ENCODE measurements at places on chromosomes 12 and 14.

DNA sequence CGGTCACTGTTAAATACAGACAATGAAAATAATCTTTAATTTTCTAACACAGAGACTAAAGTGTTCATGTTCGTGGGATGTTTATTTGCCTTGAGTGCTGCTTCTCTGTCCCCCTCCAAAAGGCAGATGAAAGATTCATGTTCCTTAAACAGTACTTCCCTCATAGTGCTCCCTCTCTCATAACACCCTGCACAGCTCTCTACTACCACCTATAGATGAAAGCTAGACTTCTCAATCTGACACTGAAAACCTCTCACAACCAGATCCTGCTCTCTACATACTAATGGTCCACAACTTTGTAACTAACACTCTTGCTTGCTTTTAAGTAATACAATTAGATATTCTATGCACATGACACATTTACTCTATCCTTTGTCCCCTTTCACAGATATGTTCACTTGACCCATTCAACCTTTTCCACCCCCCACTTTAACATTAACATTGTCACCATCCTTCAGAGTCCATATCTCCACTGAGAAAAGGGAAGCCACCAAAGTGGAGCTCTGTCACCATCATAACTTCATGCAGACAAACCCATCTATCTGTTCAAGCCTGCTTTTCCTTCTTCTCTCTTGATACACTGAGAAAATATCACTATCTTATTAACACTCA is 266.4 kb upstream of the USP15 start:
- peak; percentile 43 for DNase-seq

- no peak for DNase-seq
Measured at GRCh38 chr12:70560671-70561070, 76.6 kb downstream of the PTPRB start.

GRCh38 chr12:55636116-55636655 is 506 bp upstream of the OR10P1 start:
- no peak for DNase-seq

GRCh38 chr12:68159681-68160304 is at the start of gene IFNG:
Gene IFNG (minus strand): TSS chr12:68159740. CDS start chr12:68159615, 125 bp downstream.
- no peak for DNase-seq

DNA sequence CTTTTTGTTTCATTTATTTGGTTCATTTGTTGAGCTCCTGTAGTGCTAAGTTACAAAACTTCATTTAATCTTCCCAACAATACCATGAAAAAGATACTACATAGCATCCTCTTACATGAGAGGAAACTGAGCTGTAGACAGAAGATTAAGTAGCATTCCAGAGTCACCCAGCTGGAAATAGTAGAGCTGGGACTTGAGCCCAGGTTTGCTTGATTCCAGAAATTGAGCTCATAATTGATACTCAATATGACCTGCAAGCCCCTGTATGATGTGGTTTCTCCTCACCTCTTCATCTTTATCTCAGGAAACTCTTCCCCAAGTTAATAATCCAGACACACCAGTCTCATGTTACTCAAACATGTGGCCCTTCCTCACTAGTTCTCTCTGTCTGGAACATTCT is 87.0 kb upstream of the DAAM1 start:
- DNase-seq: no peak

- no peak for DNase-seq
Measured at GRCh38 chr14:77296155-77296554, 24.5 kb downstream of the POMT2 start.

DNA sequence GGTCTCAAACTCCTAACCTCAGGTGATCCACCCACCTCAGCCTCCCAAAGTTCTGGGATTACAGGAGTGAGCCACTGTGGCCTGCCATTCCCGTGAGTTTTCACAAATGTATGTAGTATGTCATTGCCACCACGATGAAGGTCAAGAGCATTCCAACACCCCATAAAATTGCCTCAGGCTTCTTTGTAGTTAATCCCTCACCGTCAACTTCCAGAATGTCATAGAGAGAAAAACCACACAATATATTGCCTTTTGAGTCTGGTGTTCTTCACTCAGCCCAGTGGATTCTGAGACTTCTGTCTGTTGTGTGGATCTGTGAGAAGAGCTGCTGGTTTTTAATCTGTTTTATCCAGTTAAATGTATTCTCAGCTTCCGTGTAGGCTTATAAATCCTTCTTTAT is 12.6 kb upstream of the CFAP251 start:
- DNase-seq: no peak

- no peak for DNase-seq
Measured at GRCh38 chr12:4221258-4221620, 52.3 kb upstream of the CCND2 start.

- no peak for DNase-seq
Measured at GRCh38 chr12:80701388-80701787, 6.0 kb upstream of the MYF6 start.

- DNase-seq: no peak
Measured at GRCh38 chr12:115749071-115749841, 528.2 kb downstream of the MED13L start.

GRCh38 chr14:71712478-71712877 is 219.8 kb upstream of the RGS6 start:
- no peak for DNase-seq

GRCh38 chr12:19925841-19926240 is 442.5 kb upstream of the PDE3A start:
- no peak for DNase-seq

- DNase-seq: no peak
Measured at GRCh38 chr12:24759155-24759554, 189.7 kb downstream of the BCAT1 start.

DNA sequence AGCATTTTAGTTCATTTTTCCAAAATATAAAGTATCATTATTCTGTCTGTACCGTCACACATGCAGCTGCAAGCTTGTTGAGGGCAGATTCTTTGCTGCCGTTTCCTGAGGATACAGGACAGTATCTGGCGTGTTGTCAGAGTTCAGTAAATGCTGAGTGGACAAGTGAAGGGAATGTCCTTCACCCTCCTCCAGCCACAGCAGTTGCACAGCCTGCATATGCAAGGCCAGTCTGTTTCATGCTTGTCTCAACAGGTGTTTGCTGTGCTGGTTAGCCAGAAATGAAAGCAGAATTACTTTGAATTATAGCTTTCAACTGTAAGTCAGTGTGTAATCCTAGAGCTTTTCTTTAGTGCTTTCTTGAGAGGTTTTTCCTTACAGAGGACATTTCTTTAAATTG is 36.5 kb downstream of the TDP1 start:
- DNase-seq: no peak

DNA sequence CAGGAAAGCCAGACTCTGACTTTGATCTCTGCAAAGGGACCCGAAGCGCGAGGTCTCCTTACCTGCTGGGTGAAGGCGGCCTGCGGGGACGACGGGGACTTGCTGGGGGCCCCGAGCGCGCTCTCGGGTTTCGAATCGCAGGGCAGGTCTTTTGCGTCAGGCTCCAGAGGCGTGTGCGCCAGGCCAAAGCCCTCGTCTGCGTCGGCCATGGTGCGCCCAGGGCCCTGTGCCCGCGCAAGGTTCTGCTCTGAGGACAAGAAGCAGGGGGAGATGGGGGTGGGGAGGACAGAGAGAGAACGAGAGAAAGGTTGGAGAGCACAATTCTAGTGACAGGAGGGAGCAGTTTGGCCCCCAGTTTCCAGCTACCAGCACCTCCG is 2.3 kb downstream of the TBX5 start:
- no peak for DNase-seq

DNA sequence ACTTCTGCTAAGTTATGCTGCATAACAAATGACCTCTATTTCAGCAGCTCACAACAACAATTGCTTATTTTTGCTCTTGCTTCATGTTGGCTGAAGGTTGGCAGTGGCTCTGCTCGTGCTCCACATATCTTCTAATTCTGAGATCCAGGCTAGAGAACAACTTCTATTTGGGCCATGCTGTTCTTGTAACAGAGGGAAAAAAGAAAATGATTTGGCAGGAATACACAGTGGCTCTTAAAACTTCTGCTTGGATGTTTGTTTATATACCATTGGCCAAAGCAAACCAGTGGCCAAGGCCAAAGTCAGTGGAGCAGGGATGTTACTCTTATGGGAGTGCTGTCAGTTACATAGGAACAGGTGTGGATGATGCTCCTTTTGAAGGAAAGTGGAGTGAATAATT is 32.1 kb downstream of the GPHN start:
- no peak for DNase-seq

GRCh38 chr12:88633312-88633711 is 53.0 kb upstream of the KITLG start:
- DNase-seq: no peak

GRCh38 chr12:27008081-27008480 is 6.1 kb downstream of the TM7SF3 start:
- DNase-seq: no peak

DNA sequence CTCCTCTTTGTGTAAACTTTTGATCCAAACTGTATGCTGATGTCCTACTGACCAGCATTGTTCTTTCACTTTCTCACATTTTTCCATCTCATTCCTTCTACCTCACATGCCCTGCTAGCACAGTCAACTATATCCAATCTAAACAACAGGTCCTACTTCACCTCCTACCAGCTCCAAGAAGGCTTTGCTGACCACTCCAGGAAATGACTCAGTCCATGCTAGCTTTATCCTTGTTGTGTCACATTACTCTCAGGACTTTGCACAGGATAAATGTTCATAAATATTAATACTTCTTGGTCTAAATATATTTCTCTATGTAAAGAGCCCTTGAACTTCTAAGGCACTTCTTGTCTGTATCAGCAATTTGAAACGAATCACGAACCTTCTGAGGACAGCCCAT is 64.9 kb upstream of the PCED1B start:
- no peak for DNase-seq

- no peak for DNase-seq
Measured at GRCh38 chr12:8052679-8053078, 13.5 kb downstream of the C3AR1 start.

DNA sequence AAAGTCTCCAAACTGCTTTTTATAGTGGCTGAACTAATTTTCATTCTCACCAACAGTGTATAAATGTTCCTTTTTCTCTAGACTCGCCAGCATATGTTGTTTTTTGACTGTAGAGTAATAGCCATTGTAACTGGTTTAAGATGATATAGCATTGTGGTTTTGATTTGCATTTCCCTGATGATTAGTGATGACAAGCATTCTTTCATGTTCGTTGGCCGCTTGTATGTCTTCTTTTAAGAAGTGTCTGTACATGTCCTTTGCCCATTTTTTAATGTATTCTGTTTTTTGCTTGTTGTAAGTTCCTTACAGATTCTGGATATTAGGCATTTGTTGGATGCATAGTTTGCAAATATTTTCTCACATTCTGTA is 404.9 kb downstream of the FLRT2 start:
- no peak for DNase-seq

DNA sequence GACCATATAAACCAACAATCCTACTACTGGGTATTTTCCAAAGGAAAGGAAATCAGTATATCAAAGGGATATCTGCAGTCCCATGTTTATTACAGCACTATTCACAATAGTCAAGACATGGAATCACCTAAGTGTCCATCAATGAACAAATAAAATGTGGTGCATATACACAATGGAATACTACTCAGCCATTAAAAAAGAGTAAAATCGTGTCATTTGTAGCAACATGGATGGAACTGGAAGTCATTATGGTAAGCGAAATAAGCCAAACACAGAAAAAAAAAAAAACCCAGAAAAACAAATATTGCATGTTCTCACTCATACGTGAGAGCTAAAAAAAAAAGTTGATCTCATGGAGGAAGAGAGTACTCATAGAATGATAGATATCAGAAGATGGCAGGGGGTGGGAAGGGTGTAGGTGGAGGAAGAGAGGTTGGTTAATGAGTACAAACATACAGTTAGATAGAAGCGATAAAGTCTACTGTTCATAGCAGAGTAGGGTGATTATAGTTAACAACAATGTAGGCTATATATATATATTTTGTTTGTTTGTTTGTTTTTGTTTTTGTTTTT is 49.3 kb downstream of the BCAT1 start:
- no peak for DNase-seq

DNA sequence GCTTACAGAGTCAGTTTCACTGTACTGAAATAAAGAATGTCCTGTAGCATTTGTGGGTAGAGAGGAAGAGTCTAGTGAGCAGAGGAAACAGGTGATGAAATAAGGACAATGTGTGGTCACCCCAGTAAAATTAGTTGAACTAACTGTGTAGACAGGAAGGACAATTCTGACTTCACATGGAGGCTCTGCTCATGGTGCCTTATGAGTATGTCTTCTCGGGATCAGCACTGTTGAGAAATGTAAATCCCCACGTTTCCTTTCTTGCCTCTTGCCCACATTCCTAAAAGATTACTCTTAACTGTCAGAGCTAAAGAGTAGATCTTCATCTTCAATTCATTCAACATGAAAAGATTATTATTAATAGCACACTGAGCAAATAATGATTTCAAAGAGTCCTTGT is 113.2 kb upstream of the FLRT2 start:
- no peak for DNase-seq

DNA sequence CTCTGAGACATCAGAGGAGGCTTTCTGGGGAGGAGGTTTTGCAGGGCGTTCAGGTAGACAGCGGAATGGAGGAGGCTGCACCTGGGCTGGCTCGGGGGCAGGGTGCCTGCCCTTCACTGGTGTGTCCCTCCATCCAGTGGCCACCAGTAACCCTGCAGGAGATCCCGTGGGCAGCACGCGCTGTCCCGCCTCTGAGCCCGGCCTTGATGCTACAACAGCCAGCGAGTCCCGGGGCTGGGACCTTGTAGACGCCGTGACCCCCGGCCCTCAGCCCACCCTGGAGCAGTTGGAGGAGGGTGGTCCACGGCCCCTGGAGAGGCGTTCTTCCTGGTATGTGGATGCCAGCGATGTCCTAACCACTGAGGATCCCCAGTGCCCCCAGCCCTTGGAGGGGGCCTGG is 10.0 kb upstream of the ADSS1 start:
- DNase-seq: no peak

- no peak for DNase-seq
Measured at GRCh38 chr12:87274594-87275245, 754.5 kb downstream of the C12orf50 start.

GRCh38 chr14:56608689-56609088 is 29.1 kb downstream of the TMEM260 start:
- DNase-seq: no peak

DNA sequence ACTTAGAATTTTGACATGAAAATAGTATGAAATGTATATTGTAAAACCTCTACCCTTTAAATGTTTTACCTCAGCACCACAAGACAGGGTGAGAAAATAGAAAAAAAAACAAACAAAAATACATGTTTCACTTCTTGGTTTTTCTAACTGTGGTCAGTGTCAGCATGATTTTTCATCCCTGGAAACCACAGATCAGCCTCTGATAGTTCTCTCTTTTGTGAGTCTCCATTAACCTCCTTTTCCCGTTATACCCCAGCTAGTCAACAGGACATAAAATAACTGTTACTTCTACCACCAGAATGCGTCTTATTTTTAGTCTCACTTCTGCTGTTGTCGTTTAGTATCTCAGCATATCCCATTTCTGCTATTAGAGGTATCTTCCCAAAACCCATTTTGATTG is 48.3 kb upstream of the KCNMB4 start:
- DNase-seq: no peak

GRCh38 chr12:32486158-32486557 is 86.8 kb downstream of the FGD4 start:
- no peak for DNase-seq

DNA sequence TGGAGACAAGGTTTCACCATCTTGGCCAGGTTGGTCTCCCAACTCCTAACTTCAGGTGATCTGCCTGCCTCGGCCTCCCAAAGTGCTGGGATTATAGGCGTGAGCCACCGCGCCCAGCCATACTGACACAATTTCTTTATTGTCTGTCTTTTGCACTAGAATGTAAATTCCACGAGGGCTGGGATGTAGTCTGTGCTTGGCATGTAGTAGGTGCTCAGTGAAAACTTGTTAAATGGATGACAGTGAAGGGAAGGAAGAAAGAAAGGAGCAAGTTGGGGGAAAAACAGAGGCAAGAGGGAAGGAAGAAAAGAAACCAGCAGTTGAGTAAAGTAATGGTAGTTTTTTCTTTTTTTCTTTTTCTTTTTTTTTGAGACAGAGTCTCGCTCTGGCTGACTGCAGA is 53.1 kb downstream of the LIMA1 start:
- DNase-seq: no peak
